ENCODE measurements at places on chromosomes 2 and 18.

- no peak for DNase-seq
Observed at GRCh38 chr2:85531589-85531988, 7.4 kb upstream of the MAT2A start.

DNA sequence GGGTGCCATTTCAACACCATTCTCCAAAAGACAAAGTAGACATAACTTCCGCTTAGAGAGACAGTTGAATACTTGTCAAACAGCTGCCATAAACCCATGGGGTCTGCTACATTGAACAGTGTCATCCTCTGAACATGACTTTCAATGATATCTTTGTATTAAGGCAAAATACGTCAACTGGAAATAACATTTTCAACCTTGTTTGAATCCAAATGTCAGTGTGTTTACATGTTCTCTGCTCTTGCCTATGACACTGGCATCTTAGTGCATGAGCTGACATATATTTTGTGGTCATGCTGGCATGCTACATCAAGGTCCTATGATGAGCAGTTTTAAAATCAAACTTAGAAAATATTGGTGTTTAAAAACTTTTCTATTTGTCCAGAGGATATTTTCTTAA is 1548.1 kb upstream of the LRRTM1 start:
- no peak for DNase-seq

DNA sequence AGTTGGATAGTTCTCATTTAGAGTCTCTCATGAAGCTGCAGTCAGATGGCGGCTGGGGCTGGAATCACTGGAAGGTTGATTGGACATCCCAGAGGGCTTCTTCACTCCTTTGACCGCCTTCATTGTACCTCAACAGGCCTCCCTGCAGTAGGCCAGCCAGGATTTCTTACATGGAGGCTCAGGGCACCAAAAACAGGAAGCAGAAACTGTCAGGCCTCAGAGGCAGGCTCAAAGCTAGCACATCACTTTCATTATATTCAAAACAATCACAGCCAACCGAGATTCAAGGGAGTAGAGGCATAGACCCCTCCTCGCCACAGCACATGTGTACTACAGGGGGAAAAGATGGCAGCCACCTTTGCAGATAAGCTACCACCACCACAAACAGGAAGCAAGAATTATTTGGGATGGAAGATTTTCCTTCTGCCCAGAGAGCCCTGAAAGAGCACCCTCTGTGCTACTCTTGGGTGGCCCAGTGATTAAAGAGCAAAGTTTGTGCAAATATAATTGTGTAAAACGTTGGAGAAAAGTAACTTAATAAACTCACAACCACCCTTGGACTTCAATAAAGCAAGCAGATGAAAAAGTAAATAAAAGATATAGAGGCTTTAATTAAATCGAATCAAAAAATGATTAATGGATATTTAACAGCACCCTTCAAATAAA is 155.3 kb downstream of the GFPT1 start:
- no peak for DNase-seq

- no peak for DNase-seq
Observed at GRCh38 chr2:72718876-72719275, 107.0 kb downstream of the EXOC6B start.

All from uterus (tissue), 4 donors.